Astrocyte of the spinal cord (primary cell): ENCODE measurements at places on chromosomes 4 and X.

GRCh38 chr4:145936142-145936996 lies 2.3 kb downstream of the ZNF827 start:
- peak; percentile 81 for DNase-seq

- DNase-seq = no peak
Observed at GRCh38 chr4:130675266-130675665, 1579.3 kb downstream of the C4orf33 start.

GRCh38 chrX:85544609-85545008 lies 165.1 kb upstream of the POF1B start:
- DNase-seq = no peak

- DNase-seq = no peak
Observed at GRCh38 chrX:110228453-110228852, 89.4 kb downstream of the AMMECR1 start.

DNA sequence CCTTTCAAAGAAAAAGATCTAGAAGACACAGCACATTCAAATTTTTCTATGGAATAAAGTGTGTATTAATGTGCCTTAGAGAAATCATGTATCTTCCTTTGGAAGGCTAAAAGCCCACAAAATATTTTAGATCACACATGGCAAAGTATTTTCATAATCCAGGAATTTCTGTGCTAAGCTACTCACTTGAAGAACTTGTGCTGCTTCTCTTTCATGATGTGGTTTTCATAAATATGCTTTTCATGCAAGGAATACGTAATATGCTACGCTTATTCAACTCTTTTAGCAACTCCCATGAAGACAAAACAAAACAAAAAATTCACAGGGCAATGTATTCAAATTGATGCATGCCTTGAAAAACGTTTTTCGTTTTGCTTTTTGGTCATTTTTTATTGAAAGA lies 125.6 kb downstream of the ARHGAP24 start:
- no peak for DNase-seq
